ENCODE measurements at places on chromosomes 7 and 10.
A peak's percentile ranks its signal among the peaks of the same experiment; 100 is the strongest.

DNA sequence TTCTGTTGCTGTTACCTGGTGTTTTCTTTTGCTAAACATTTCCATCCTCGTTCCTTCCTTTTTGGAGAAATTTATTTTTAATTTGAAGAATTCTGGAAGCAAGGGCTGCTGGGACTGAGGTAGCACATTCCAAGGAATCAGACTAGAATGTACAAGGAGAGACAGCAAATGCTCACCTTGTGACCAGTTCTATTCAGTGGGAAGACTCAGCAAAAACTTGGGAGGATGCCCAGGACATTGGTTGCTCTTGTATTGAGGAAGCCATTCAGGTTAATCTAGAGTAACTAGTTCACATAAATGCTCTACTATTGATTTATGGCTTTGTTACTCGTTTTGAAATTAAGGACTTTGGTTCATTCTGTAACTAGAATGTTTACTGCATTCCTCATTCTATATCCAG is 11.3 kb downstream of the PLCE1 start:
- no peak for DNase-seq

DNA sequence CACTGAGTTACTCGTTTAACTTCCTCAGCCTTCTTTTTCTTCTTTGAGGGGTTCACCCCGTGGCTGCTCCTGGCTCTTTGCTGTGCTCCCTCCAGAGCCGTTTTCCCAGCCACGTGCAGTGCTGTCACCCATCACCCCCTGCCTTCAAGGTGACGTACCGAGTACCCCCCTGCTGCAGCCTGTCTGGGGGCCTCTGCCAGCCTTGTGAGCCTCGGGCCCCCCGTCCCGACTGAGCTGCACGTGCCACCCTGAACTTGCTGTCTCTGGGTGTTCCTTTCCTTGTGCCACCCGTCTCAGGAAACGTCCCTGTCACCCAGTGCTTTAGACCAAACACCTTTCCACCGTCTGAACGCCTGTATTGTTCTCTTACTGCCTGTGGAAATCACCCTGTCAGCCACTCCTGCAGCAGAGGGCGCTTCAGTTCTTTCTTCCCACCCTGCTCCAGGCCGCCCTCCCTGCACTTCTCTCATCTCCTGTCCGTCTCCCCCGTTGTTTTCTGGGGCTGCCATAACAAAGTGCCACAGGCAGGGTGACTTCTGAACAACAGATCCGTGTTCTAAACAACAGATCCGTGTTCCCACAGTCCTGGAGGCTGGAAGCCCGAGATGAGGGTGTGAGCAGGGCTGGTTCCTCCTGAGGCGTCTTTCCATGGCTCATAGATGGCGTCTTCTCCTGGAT is 44.6 kb downstream of the WDR37 start:
- DNase-seq = no peak

- DNase-seq = peak; percentile 84
Observed at GRCh38 chr7:81469869-81470723, 299.8 kb downstream of the HGF start.

DNA sequence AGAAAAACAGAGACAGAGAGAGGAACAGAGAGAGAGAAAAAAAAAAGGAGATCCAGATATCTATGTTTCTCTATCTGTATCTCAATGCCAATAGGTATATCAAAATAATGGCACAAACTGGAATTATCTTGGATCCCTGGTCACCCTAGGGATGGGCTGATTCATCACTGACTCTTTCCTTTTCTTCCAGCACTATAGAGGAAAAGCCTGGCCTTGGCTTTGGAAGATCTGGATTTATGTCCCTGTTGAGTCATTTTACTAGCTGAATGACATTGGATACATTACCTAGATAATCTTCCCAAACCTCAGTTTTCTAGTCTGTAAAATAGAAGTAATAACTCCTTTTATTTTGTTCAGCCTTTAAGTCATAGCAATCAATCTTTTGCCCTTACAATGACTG is 152.8 kb upstream of the GDF10 start:
- no peak for DNase-seq

- peak; percentile 44 for DNase-seq
Observed at GRCh38 chr10:72328045-72328828, 26.5 kb downstream of the DNAJB12 start.

GRCh38 chr10:49106451-49106850 is 8.9 kb downstream of the VSTM4 start:
- DNase-seq = no peak

DNA sequence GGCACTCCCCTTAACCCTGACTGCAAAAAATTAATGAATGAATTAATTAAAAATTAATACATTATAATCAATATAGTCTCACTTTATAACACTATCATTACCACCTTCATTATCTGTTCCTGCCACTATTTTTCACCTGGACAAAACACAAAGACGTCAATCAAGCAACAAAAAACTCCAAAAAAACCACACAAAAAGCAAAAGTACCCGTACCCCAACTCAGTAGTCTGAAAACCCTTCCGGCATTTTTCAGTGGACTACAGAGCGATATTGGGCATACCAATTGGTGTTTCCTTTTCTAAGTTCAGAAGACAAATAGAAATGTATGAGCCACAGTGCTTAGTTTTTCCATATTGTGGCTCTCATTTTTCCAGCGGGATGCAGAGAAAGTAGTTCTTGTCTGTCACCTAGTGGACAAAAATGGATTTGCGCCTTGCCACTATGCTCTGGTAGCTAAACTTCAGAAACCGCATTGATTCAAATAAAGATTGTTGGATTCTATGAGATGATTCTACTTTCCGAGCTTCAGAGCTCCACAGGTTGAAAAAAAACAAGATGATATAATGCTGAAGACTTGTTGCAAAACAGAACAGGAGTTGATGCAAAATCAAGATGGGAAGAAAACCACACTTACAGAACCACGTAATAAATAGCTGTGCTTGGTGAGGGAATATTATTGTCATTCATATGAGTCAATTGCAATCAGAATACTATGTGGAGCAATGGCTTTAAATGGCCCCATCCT is 50.6 kb upstream of the ITGB1 start:
- DNase-seq = peak; percentile 79

DNA sequence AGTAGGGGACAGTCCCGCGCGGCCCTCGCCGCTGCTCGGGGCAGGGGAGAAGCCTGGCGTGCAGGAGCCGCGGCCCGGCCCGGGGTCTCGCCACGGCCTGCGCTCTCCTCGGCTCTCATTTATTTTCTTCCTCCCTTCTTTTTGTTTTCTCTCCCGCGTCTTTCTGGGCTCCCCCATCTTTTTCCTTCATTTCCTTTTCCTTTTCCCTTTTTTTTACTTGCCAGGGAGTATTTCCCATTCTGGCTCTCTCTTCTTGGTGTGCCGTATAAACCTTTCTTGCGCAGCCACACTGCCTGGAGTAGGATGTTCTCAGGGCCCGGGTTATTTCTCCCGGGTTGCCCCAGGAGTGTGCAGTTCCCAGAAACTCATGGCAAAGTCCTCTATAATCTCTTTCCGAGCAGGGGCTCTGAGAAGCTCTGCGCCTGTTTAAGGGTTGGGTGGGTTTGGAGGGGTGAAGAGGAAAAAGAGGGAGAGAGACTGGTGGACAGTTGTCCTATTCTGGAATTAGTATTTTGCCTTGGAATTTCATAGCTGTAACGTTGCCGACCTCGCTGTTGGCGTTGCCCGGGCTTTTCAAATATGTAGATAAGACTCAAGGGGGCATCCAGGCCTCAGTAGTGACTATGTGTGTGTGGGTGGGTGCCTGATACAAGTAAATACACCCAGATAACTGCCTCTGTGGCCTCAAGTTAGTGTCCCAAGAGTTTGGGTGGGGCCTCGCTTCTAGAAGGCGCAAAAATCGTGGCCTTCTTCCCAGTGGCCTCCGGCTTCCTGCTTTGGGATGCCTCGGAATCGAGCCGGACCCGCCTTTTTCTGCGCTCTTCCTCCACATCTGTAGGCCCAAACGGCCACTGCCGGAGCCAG is 4.3 kb upstream of the ZNF503 start:
- no peak for DNase-seq

DNA sequence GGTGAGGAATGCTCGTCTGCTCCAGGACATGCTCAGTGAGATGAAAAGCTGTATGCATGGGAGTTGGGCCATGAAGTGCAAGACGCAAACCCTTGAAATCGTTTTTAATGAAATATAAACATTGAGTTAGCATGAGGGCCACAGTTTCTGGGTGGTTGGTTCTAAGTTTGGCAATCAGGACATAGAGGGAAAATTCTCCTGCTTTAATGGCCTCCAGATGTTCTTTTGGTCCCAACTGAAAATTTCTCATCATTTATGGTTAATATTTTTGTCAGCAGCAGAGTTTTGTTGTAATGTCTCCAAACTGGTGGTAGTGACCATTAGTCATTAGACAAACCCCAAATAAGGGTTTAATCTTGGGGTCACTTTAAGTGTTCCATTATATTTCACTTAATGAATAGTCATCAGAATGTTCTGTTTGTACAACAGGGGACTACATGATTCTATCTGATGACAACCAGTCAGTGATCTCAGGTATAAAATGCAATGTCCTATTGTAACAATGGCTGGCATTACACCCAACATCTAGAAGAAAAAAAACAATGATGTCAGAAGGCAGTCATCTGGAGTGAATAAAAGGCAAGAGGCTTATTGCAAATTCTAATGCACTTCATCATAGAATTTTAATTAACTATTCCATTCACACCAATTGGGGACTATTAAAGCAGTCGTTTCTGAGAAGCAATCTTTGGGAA is 197.4 kb downstream of the JCAD start:
- DNase-seq = no peak

GRCh38 chr7:151579644-151580043 is 59.9 kb upstream of the RHEB start:
- DNase-seq = no peak

DNA sequence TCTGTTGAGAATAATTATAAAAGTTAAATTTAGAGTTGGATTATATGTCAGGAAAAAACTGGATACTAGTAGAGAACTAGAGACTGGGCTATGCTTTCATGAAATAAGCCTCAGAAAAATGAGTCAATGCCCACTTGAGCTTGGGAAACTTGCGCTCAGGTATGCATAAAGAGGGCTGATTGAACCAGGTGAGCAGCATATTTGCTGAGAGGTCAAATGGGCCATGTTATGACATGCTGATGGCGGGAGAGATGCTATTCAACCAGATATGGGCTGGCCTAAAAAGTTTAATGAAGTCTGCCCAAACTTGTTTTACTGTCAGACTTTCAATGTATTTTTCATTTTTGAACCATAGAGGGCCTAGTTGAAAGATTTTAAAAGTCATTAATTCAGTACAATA is 837.6 kb upstream of the GHITM start:
- DNase-seq = no peak

- DNase-seq = peak; percentile 65
Observed at GRCh38 chr7:109879287-109879828, 1211.6 kb upstream of the LRRN3 start.

- peak; percentile 7 for DNase-seq
Observed at GRCh38 chr10:3749600-3749999, 35.4 kb downstream of the KLF6 start.

- no peak for DNase-seq
Observed at GRCh38 chr7:78953726-78954363, 499.6 kb downstream of the MAGI2 start.

DNA sequence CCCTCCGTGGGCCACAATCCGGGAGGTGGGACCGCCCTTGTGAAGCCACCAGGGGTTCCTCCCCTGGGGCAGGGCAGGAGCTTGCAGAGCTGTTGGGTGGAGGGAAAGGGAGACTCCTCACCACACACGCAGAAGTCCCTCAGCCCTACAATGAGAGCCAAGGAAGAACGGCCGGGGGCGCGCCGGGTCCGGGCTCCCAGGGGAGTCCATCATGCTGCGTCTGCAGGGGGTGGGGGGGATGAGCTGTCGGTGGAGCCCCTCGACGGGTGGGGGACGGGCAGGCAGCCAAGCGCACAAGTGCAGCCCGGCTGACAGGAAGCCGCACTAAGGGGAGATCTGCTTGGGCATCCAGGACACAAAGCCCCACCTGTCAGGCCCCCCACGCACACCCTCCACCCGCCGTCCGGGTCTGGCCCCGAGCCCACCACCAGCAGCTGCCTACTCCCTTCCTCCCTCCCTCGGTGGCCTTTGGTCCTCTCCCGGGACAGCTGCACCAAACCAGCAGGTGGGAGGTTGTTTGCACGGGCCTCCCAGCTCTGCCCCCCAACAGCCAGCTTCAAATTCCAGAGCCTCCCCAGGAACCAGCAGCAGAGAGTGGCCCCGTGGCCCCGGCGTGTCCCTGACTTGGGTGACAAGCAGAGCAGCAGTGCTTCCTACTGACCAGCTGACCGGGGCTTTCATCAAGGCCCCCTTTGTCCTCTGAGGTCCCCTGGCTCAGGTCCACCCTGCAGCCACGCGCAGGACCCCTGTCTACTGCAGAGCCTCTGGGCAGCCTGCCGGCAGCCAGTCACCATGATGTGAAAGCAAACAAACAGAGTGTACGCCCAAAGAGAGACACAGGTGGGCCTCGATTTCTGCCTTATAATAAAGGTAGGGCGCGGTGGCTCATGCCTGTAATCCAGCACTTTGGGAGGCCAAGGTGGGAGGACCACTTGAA is 50.3 kb downstream of the HIP1 start:
- DNase-seq = no peak

DNA sequence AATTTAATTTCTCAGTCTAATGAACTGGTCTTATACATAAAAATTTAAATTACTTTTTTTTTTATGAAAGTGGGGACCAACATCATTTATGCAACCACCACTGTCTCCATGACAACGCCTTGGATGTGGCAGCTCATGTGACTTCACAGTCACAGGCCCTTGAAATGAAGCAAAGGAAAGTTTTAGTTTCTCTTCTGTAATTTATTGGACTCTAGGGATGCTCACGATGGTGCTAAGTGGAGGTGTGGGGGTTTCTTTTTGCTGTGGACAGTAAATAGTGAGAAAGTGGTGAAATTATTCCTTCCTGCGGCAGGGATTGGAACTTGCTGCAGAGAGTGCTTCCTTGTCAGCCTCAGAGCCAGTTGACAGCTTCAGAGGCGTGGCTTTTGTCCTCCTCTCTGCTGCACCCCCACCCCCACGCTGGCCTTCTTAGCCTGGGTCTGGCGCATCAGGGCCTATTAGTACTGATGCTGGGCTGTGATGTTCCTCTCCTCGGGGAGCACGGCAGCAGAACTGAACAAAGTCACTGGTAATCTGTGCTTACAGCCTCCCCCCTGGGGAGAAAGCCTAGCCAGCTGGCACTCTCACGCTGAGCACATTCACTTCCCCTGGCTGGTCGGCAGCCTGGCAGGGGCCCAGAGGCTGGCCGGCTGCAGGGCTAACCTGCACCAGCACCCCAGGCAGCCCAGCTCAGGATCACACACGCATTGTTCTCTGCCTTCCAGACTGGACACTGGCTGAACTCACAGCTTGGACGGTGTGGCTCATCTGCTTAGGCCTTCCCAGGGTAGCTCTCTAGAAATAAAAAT is 517.5 kb upstream of the GALNT17 start:
- peak; percentile 85 for DNase-seq

GRCh38 chr10:61475449-61475873 is 22.3 kb upstream of the TMEM26 start:
- DNase-seq = no peak

Data from NCI-H1417 (cell line).